Epithelial cell of alveolus of lung (primary cell): ENCODE measurements at places on chromosomes 1 and 21. TPM values are rescaled to one million over a fixed set of nuclear protein-coding genes. Genes with fewer than 3 reads are reported as not detected.

The CHI3L1 gene
- total RNA-seq: 1.8 TPM in 1 of 2 replicates, not detected in the other

The GSTM3 gene
- total RNA-seq: 70.4 and 104 TPM in 2 replicates

The SPRR2G gene
- not detected in 2 replicates for total RNA-seq

The EVI5 gene
- 12.9 and 30.0 TPM in 2 replicates for total RNA-seq

The LCK gene
- total RNA-seq: 0.65 TPM in 1 of 2 replicates, not detected in the other

The PALMD gene
- total RNA-seq: 0.13 and 1.1 TPM in 2 replicates

The ITLN2 gene
- not detected in 2 replicates for total RNA-seq

The SCP2 gene
- 107 and 161 TPM in 2 replicates for total RNA-seq

The ARHGAP29 gene
- total RNA-seq: 5.4 and 15.0 TPM in 2 replicates

The AXDND1 gene
- not detected in 2 replicates for total RNA-seq

The LMX1A gene
- not detected in 2 replicates for total RNA-seq

The SLC45A1 gene
- 4.3 and 7.2 TPM in 2 replicates for total RNA-seq

The GNG12 gene
- 90.1 and 123 TPM in 2 replicates for total RNA-seq

The SERPINC1 gene
- total RNA-seq: 0.13 TPM in 1 of 2 replicates, not detected in the other

The SFN gene
- 3.3 and 7.0 TPM in 2 replicates for total RNA-seq

The MCOLN2 gene
- 0.88 and 2.1 TPM in 2 replicates for total RNA-seq

The EIF2D gene
- total RNA-seq: 43.3 and 58.4 TPM in 2 replicates

The SPRR3 gene
- total RNA-seq: not detected in 2 replicates

The E2F2 gene
- total RNA-seq: 1.2 and 2.3 TPM in 2 replicates

The NBPF4 gene
- total RNA-seq: not detected in 2 replicates

The RIIAD1 gene
- total RNA-seq: not detected in 2 replicates

The EPS8L3 gene
- not detected in 2 replicates for total RNA-seq

The RAB3B gene
- total RNA-seq: 3.9 and 13.1 TPM in 2 replicates

The PRDM16 gene
- total RNA-seq: 0.65 TPM in 1 of 2 replicates, not detected in the other

The CFAP141 gene
- total RNA-seq: not detected in 2 replicates

The SLC6A17 gene
- 0.13 TPM in 1 of 2 replicates, not detected in the other for total RNA-seq

The JAM2 gene
- 2.5 and 3.0 TPM in 2 replicates for total RNA-seq

The HAX1 gene
- 58.5 and 156 TPM in 2 replicates for total RNA-seq

The DFFA gene
- 27.4 and 29.1 TPM in 2 replicates for total RNA-seq
